CD4-positive, CD25-positive, alpha-beta regulatory T cell (primary cell): ENCODE measurements at places on chromosomes 16 and 17. TPM values are rescaled to one million over a fixed set of nuclear protein-coding genes. Genes with fewer than 3 reads are reported as not detected.

P3H4 gene
- 2.5 TPM for polyA plus RNA-seq

TMEM97 gene
- 9.5 TPM for polyA plus RNA-seq

MYH4 gene
- polyA plus RNA-seq: not detected

ACAP1 gene
- polyA plus RNA-seq: 194 TPM

CDC42EP4 gene
- not detected for polyA plus RNA-seq

CCDC78 gene
- 0.37 TPM for polyA plus RNA-seq
